Panc1 (cell line): ENCODE measurements at places on chromosomes 4 and X.

DNA sequence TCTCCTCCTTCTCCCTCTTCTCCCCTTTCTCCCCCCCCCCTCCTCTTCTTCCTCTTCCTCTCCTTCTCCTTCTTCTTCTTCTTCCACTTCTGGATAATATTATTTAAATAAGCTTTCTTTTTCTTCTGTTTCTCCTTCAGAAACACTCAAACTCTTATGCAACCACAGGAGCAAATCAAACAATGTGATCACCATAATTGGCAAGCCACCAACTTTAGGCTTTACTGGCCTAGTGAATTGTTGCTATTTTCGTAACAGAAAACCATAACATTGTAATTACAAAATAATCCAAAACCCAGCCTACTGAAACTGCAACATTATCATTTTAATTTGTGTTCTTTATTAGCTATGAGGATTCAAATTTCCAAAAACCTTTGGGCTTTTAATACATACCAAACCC is 14.3 kb downstream of the DCAF8L1 start:
- no peak for DNase-seq

- DNase-seq: no peak
These were observed 10.2 kb upstream of the N4BP2 start for GRCh38 chr4:40046311-40046980.

- no peak for DNase-seq
These were observed 38.0 kb downstream of the IL1RAPL1 start for GRCh38 chrX:28625223-28625622.

GRCh38 chr4:67580577-67580976 is 22.1 kb downstream of the STAP1 start:
- DNase-seq: no peak

DNA sequence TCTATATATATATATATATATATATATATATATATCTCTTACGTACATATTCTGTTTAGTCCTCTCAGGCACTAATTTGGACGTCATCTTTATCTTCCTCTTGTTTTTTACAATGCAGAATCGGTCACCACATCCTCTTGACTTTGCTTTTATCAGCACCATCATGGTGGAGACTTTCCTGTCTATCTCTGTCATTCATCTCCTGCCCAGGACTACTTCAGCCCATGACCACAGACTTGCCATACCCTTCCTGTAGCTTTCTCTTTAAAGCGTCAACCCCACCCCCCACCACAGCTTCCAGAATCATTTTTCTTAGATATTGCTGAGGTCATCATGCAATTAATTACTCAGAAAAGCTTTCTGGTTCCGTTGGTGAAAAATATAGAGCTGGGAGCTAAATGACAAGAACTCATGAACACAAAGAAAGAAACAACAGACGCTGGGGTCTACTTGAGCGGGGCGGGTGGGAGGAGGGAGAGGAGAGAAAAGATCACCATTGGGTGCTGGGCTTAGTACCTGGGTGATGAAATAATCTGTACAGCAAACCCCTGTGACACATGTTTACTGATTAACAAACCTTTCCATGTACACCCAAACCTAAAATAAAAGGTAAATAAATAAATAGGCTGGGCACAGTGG is 30.5 kb upstream of the PRKX start:
- no peak for DNase-seq

DNA sequence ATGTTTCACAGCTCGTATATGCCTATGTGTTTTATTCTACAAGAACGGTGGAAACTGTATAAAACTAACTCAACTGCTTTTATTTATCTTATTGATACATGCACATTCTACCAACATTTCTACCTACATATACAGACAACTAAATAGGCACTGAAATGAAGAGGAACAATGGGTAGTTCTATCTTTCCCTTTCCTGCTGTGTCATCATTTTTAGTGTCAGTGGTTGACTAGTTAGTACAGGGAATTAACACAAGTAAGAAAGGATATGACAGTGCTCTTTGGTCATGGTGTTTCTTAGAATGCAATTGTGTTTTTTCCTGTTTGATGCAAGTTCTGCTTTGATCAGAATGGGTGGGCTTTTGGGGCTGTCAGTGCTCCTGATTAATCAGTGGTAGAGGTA is 293.8 kb upstream of the CTSO start:
- DNase-seq: no peak

DNA sequence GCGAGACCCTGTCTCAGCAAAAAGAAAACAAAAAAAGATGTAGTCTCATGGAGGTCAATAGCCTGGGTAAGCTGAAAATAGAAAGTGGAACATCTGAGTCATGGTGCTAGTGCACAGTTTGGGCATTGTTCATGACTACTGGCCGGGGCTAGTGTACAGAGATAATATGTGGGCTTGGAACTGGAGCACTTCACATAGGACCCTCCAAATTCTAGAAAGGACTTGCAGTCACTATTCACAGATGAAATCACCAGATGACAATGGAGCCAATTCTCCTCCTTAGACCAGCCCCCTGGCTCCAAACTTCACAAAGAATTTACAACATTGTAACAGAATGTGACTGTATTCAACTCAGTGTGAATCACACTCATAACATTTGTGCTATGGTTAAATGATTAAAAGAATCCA is 367.8 kb upstream of the SLC7A11 start:
- DNase-seq: no peak

- DNase-seq: no peak
These were observed 54.2 kb downstream of the LEF1 start for GRCh38 chr4:108114503-108114902.

GRCh38 chr4:154490583-154491340 is 837 bp downstream of the DCHS2 start:
- no peak for DNase-seq

- DNase-seq: no peak
These were observed 631.7 kb downstream of the SMARCA1 start for GRCh38 chrX:128891554-128891953.

DNA sequence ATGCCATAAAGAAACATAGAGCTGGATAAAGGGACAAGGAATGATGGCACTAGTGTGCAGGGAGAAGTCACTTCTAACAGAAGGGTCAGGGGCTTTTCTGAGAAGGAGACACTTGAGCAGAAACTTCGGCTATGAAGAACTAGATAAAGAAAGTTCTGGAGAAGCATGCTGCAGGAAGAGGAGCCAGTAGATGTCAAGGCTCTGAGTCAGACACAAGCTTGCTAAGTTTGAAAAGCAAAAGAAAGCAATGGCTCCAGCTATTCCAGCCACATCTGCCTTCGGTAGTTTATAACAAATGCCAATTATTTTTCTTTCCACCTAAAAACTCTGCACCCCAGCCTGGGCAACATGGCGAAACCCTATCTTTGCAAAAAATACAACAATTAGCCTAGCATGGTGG is 7.5 kb downstream of the NUDT6 start:
- DNase-seq: no peak

GRCh38 chrX:135295944-135296305 is 13.4 kb upstream of the ETDC start:
- DNase-seq: no peak

DNA sequence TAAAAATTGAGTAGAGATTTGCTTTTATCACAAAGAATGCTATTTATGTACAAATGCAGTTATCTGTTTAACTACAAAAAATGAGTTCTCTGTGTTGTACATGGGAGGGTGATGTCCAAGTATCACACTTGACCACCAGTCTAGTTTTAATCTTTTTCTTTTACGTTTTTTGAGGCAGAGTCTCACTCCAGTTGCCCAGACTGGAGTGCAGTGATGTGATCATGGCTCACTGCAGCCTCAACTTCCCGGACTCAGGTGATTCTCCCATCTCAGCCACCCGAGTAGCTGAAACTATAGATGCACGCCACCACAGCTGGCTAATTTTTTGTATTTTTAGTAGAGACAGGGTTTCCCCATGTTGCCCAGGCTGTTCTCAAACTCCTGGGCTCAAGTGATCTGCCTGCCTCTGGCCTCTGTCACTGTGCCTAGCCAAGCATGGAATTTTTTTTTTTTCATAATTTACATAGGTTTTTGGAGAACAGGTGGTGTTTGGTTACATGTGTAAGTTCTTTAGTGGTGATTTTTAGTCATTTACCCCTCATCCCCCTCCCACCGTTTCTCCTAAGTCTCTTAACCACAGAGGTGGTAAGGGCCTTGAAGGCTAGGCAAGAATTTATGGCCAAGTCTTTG is 47.9 kb upstream of the RPA4 start:
- DNase-seq: no peak

- DNase-seq: no peak
These were observed 22.0 kb upstream of the VEGFC start for GRCh38 chr4:176814770-176815169.

- no peak for DNase-seq
These were observed 163.8 kb upstream of the HDX start for GRCh38 chrX:84666086-84666485.

DNA sequence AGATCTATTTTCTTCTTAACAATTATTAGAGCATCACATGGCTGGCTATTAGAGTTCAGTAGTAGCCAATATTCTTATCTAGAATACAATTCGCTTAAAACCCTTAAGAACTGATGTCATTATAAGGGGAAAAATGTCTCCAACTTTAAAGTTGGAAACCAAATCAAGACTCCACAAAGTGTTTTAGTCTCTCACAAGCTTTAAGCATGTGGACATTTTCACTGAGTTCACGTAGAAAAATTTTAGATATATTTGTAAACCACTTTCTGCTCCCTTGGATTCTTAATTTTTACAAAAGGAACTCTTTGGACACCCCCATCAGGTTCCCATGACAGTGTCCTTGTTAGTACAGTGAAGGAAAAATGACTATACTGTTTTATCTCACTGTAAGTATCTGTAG is 123.9 kb upstream of the NAP1L5 start:
- no peak for DNase-seq

DNA sequence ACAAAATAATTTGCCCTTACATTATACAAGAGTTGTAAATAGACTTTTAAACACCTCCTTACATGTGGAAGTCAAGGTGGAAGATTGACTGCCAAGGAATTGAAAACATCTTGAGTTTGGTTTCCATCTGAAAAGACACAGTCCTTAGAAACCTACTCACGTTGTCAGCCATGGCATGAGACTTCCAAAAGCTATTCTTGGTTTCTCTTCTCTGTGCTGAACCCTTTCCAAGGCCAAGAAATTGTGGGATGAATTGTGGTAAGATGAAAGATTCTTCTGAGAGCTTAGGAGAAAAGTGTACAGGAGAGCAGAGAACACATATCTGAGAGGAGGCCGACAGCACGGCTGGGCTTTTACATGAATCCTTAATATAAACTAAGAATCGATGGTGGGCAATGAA is 370.0 kb downstream of the FBXW7 start:
- DNase-seq: no peak

DNA sequence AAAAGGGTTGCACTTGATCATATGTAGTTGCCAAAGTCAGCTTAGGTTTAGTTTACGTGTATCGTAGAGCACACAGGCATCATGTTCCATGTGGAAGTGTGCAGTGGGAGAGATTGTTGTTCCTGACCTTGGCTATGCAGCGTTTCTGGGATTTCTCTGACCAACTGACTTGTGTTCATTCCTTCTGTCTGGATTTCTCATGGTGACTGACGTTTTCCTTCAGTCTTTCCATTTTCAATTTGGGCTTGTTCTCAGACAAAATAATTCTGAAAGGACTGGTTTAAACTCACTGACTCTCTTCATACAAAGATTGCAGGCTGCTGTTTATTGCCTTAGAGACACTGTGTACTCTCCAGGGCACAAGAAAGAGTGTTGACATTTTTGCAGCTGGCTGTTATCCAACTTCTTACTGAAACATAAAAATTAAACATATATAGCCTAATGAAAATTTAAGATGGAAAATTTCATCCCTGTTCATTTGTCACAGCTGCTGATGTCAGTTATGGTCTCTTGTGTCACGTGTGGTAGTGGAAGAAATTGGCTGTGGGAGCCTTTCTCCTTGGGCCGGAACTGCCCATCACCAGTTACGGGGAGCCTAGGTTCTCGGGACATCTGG is 95.4 kb downstream of the TNIP2 start:
- DNase-seq: no peak

- DNase-seq: no peak
These were observed 56.4 kb downstream of the SPOCK3 start for GRCh38 chr4:167177925-167178324.

GRCh38 chr4:99352602-99353537 is at the start of gene ADH1C:
TSS of gene ADH1C (minus strand) at chr4:99352746. CDS start at chr4:99352675, 71 bp downstream.
- DNase-seq: no peak

GRCh38 chr4:137309424-137309823 is 222.9 kb downstream of the PCDH18 start:
- DNase-seq: no peak

- no peak for DNase-seq
These were observed 13.0 kb upstream of the TMEM156 start for GRCh38 chr4:39044956-39045826.

DNA sequence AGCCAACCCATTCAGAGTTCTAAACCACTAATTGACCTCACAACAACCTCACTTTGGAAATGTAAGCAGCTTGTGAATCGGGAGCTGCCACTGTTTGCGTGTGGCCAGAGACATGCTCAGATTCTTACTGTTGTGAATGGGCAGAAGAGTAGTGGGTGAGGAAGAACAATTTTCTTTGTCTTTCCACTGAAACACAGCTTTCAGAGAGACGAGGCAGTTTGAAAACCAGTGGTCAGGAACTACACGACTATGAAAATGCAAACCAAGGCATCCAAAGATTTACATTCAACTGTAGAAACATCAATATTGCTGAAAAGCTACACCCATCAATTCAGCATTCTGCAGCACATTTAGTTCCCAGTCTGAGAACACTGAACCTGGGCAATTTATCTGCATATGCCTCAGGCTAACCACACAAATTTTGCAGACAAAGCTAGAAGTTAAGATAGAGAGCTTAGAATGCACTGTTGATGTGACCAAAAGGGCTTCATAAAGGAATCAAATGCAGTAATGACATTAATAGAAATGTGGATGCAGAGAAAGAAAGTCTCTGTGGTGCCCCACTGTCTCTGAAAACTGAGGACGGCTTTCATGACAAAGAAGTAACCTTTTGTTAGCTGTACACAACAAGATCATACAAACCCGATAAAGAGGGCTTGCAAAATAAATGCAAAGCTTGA is 134.3 kb downstream of the APBB2 start:
- DNase-seq: no peak

GRCh38 chr4:105453550-105454205 is 20.2 kb downstream of the PPA2 start:
- no peak for DNase-seq

DNA sequence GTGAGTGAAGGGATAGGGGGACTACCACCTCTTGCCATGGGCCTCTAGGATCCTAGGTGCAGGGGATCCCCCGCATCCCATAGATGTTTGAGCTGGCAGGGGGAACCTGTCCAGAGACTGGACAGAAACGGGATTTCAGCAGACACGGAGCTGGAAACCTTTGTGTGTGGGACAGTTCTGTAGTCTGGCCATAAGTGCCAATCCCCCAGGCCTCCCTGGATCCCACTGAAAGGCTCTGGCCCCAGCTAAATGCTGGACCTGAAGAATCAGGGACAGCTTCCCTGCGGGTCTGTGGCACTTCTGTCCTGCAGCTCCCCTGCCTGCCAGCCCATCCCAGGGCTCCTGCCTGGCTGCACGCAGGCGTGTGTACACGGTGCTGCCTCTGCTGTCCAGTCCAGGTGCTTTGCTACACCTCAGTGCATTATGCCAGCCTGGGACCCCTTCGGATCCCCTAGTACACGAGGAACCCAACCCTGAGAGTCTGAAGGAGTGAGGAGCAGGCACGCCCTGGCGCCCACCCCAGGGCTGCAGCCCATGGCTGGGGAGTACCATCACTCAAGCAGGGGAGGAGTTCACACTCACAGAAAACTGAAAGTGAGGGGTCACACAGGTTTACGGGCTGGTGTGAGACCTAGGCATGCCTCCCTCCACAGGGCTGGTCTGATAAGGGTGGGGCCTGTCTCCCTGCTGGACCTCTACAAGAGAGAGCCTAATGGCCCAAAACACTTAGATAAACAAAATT is 703.0 kb downstream of the ARAP2 start:
- DNase-seq: no peak

- no peak for DNase-seq
These were observed 34.6 kb upstream of the NMU start for GRCh38 chr4:55670695-55671094.

GRCh38 chr4:52925531-52925968 is 63.4 kb downstream of the RASL11B start:
- DNase-seq: no peak
